ENCODE measurements at places on chromosomes 5 and 9.
A peak's percentile ranks its signal among the peaks of the same experiment; 100 is the strongest.

- DNase-seq = no peak
These were observed 47.4 kb upstream of the TENT2 start for GRCh38 chr5:79564798-79565279.

GRCh38 chr9:36873247-36873875, 160.7 kb downstream of the PAX5 start:
- DNase-seq = peak; percentile 78

DNA sequence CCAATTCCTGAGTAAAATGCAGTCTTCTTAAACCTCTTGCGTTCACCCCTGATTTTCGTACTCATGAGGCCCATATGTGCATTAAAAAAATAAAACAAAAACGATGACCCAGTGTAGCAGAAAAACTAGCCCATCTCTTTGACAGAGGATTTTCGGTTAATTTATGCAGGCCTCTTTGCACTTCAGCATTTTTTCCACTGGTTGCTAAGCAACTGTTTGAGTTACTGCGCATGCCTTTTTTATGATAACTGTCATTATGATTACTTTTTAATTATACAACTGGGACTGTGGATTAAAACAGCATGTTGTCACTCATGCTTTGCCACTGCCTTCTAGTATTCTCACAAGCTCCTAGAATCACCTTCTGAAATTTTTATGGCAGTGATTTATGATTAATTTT, 165.0 kb downstream of the SMARCA2 start:
- no peak for DNase-seq

DNA sequence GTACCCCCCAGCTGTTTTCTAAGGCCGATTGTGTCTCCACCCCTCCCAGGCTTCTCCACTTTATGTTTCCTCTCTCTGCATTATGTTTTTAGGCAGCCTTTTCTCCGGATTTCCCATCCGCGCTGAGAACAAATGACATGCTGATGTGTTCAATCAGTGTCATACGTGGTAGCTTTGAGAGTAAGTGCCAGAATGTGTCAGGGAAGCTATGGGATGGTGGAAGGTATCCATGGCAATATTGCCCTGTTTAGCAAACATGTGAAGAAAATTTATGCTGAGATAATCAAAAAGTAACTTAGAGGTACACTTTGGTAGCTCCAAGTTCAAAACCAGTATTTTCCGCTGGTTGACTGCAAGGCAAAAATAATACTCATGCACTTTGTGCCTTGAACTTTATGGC, 36.6 kb upstream of the LECT2 start:
- DNase-seq = no peak

GRCh38 chr5:156695774-156696173, 154.3 kb upstream of the PPP1R2B start:
- no peak for DNase-seq

DNA sequence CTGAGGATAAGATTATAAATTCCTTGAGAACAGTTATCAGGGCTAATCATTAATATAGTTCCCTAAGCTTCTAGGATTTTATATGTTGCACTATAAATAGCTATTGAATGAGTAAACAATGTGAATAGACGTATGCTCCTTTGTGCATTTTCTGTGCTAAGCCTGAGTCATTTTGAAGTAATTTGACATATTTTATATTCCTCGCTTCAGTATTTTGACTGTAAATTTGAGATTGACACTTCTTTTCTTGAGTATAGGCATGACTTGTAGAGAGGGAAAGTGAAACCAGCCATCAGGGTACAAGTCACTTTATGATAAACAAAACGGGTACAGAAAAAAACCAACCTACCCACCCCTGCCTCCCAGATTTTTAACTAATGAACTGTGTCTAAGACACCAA, 367.7 kb upstream of the PRR16 start:
- peak; percentile 70 for DNase-seq

DNA sequence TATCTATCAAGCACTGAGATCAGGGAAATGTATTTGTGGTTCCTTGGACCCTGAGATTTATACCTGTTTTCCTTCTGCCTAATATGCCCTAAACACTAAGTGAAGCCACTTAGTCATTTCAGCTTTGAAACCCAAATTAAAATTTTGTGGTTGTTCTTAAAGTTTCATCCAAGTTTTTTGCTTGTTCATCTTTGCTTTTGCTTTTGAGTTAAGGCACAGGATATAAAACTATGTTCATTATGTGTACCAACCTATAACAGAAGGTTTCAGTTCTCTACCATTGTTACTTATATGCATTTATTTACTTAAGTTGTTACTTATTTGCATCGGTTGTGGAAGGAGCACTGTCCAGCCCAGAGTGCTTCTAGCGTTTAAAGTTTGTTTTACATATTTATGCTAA, 382.3 kb downstream of the PTPRD start:
- DNase-seq = no peak

DNA sequence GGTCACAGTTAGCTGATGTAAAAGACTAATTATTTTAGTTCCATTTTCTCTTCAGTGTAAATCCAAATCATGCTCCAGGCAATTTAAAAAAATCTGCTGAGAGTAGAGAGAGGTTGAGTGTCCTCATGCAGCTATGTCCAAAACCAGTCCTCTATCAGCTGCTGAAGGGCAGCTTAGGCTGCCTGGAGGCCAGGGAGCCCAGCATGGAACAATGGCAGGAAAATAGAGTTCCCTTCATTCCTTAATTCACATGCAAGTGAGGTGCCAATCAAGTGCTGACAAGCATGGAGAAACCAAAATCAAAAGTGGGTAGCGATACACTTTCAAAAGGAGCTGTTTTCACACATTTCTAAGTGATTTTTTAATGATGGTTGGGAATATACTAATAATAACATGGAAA, 78.3 kb upstream of the POU5F2 start:
- DNase-seq = no peak

- DNase-seq = no peak
These were observed 199.1 kb upstream of the ZNF618 start for GRCh38 chr9:113677057-113677456.

- no peak for DNase-seq
These were observed 143.3 kb downstream of the GABBR2 start for GRCh38 chr9:98565152-98566135.

DNA sequence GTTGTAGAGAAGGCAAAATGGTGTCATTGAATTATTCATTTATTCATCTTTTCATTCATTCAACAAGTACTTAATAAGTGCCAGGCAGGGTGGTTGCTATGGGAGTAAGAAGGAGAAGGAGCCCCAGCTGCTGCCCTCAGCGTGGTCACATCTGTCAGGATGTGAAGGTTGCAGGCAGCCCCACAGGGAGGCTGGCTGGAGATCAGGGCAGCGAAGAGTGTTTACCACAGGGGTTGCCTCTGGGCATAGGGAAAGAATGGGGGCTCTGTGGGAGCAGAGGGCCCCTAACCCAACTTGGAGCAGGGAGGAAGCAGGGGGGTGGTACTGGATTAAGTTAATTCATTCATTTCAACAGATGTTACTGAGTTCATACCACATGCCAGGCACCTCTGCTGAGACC, 6.0 kb downstream of the PCDH12 start:
- DNase-seq = no peak

DNA sequence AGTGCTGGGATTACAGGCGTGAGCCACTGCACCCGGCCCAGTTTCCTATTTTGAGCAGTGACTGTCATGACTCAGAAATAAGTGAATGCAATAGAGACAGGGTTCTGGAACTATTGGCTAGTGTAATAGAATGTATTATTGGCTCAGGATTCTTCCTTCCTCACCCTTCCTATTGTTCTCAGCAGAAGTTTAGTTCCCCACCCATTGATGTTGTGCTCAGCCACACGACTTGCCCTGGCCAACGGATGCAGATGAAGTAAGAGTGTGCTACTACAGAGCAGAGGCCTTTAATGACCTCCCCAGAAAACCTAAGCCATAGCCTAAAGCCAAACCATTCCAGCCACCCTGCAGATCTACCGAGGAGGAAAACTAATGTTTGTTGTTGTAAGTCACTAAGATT, 287.9 kb downstream of the AGTPBP1 start:
- DNase-seq = no peak

DNA sequence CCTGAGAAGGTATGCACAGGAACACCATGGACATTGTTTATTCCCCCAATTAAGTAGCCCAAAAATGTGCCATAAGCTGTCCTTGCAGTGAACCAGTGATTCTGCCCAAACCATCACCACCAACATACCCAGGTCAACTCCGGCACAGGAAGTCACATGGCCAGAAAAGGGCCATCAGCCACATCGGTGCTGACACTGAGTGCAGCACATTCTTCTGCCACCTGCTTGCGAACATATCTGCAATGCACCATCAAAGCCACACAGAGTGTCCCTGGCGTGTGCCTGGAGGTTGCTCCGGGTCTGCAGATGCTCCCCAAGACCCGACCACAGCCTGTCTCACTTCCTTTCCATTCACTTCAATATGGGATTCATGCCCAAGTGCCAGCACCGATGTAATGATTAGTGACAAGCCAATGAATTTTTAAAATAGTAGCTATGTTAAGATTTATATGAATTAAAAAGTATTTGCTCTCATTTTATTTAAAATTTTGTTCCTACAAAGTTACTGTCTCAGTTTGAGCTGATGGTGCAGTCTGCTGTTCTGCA, 37.6 kb downstream of the SYK start:
- peak; percentile 52 for DNase-seq

DNA sequence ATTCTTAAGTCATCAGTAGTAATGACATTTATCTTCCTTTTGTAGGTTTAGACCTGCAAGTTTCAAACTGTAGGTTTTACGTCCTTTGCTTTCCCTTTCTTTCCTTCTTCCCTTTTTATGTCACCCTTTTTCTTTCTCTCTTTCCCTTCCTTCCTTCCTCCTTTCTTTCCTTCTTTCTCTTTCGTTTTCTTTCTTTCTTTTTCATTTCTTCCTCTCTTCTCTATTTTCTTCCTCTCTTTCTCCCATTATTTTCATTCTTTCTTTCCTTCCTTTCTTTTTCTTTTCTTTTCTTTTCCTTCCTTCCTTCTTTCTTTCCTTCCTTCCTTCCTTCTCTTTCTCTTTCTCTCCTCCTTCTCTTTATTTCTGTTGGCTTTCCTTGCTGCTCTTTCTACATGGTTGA, 59.9 kb downstream of the WDR36 start:
- DNase-seq = no peak

DNA sequence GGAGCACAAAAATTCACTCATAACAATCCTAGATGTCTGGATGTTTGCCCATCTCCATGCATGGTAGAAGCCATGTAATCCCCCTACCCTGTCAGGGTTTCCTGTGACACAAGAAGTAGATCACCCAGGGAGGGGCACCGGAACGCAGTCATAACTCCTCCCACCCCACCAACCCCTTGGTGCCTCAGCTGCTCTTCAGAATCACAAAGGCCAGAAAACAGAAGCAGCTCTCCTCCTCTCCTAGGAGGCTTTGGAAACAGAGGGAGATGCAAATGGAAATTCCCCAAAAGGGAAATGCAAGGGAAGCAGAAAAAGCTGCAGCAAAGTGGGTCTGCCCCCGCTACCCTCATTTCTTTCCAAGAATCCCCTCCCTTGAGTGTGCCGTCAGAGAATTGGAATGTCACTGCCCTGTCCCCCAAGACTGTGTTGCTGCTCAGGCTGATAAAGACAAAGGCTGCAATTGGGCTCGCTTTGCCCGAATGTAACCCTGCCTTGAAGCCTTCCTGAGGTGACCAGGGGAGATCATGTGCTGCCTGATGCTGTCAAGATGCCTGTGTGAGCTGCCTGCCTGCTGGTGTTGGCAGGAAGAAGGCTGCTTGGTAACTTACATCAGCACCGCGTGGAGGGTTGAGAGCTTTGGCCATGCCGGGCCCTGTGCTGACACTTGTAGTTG, 65.5 kb upstream of the ABCA1 start:
- peak; percentile 64 for DNase-seq

DNA sequence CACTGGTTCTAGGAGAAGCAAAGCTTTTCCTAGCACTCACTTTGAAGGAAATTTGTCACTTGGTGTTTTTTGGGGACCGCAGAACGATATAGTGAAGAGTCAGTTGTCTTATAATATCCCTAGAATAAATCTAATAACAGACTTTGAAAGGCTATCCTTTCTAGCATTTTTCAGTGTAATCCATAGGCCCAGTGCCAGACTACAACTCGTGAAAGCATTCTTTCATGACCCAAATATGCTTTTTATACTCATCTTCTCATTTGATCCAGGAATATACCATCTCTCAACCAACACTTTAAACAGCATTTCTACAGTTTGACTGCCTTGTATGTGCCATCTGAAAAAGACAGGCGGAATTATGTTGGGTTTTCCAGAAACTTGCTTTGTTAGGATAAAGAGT, 104.0 kb downstream of the ERCC6L2 start:
- no peak for DNase-seq

DNA sequence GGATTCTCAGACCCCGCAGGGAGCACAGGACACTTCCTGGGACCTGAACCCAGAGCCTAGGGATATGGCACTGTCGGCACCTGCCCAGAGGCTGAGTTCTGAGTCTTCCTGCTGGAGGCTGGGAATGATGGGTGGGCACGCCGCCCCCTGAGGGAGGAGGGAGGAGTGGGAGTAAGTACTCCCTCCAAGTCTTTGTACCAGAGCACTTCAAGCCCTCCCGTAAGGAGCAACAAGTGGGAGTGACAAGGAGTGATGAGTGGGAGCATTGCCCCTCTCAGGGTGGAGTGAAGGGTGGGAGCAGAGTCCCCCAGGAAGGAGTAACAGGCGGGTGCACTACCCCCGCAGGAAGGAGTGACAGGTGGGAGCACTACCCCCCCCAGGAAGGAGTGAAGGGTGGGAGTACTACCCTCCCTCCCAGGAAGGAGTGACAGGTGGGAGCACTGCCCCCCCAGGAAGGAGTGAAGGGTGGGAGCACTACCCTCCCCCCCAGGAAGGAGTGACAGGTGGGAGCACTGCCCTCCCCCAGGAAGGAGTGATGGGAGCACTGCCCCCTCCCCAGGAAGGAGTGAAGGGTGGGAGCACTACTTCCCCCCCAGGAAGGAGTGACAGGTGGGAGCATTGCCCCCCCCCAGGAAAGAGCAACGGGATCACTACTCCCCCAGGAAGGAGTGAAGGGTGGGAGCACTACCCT, 100.1 kb downstream of the CACNA1B start:
- DNase-seq = no peak

DNA sequence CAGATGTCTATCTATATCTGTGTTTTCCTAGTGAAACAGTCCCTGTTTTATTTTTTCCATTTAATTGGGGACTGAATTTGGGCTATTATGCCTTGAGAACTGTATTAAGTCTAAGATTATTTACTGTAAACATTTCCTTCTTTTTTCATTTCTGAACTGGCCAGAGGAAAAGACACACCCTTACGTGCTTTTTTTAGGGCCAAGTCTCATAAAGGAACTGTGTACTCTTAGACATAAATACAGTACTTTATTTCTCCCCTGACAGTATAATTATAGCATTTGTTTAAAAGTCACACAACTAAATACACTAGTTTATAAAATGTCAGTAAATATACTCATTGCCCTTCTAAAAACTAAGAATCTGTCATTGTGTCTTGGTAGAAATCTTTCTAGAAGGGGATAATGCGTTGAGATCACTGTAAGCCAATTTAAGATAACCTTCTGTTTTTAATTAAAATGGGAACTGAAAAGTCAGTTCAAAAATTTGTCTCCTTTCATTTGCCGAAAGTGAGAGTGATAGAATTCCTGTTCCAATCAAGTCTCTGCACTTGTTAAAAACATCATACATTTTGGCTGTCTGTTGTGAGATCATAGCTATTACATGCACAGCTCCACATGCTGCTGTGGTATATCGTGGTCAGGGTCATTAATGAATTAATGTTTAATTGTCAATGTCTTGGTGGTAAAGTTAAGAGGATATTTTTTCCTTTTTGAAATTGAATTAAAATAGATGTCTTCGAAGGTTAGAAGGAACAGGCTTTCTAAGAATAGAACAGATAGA, 132.1 kb downstream of the FOCAD start:
- DNase-seq = no peak

GRCh38 chr5:177478711-177479646, 5.5 kb upstream of the DBN1 start:
- peak; percentile 96 for DNase-seq

GRCh38 chr5:171137768-171138525, 171.1 kb upstream of the TLX3 start:
- DNase-seq = no peak

Measured in hematopoietic multipotent progenitor cell treated with erythropoietin and hydrocortisone succinate and interleukin-3 and kit ligand, for 4 days (in vitro differentiated cells).